ENCODE measurements at places on chromosomes 2 and 18.

GRCh38 chr18:11279461-11279860 is 130.1 kb upstream of the PIEZO2 start:
- DNase-seq: no peak

GRCh38 chr18:13161276-13161899 is 57.2 kb upstream of the LDLRAD4 start:
- DNase-seq: no peak

DNA sequence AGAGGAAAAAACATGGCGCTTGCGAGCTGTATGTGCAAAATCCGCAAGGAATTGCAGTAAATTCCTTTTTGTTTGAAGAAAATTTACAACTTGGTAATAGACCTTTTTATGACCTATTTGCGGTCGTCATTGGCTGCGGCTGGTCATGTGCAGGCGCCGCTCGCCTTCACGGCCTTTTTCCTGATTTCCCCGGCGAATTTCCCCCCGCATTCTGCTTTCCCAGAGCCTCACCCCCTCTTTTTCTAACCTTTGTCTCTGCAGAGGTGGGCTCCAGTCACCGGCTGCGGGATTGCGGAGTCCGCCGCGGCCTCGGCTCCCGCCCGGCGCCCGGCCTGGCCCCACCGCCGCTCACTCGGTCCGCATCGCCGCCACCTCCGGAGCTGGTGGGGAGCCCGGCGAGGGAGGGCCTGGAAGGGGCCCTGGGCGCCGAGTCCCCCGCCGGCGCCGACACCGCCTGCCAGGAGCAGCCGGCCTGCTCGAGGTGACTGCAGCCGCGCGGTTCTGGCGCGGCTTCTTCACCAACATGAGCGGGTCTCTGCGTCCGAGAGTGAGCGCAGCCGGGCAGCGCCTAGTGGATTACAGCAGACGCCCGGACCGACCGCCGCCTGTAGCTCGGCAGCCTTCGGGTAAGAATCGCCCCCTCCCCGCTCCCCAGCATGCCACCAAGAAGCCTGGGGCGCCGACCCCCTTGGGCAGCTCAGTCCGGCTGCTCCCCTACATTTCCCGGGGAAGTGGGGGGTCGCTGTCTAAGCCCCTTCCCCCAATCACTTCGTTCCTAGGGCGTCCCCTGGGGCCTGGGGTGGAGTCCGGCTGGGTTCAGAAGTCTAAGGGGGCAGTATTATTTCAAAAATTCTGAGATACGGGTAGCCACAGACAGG is 7.1 kb downstream of the HOXD8 start:
- peak; percentile 66 for DNase-seq

- no peak for DNase-seq
These were observed 31.8 kb upstream of the NTSR2 start for GRCh38 chr2:11701751-11702301.

DNA sequence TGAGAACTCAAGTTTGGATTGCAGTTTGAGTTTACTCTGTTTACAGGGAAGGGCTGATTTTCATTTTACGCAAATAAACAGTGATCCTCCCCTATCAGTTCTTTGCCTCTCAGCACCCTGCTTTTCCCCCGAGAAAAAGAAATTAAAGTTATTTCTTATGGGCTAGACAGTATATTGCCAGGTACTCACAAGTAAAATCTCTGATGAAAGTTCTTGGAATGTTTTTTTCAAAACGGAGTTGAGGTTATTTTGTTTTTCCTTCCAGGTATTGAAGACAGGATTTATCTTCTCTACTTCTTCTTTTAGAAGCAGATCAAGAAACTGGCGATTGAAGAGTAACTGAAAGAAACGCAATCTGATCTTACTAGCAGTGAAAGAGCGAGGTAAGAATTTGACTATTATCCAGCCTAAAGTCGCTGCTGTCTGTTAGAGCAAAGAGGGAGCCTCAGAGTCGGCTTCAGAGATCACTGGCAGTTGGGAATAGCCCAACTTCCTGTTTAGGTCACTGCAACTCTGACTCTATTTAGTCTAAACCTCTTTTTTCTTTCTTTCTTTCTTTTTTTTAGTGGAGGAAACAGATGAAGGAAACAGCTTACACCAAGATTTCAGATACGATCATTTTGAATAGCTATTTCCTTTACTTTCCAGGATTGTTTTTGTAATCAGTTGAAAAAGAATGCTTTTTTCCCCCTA is at the start of gene TFPI:
TFPI (minus strand) TSS at position 425 of the 693 bp plus-strand sequence. CDS start 50,667 bp downstream, outside the sequence.
- peak; percentile 47 for DNase-seq

DNA sequence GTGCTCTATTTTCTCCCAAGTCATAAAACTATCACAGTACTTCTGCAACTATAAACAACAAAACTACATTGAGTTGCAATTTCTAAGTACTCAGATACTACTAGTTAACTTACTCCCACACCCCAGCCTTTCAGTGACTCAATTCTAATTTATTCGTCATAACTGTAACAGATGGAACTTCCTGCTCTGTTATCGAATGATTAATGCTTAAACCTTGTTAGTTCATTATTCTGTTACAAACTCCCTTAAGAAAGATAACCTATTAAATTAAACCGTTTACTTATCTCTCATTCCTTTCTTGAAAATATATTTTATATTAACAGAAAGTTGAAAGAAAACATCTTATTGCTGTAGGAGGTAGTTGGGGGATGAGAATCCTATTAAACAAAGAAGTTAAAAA is 17.0 kb downstream of the TNFAIP6 start:
- no peak for DNase-seq

DNA sequence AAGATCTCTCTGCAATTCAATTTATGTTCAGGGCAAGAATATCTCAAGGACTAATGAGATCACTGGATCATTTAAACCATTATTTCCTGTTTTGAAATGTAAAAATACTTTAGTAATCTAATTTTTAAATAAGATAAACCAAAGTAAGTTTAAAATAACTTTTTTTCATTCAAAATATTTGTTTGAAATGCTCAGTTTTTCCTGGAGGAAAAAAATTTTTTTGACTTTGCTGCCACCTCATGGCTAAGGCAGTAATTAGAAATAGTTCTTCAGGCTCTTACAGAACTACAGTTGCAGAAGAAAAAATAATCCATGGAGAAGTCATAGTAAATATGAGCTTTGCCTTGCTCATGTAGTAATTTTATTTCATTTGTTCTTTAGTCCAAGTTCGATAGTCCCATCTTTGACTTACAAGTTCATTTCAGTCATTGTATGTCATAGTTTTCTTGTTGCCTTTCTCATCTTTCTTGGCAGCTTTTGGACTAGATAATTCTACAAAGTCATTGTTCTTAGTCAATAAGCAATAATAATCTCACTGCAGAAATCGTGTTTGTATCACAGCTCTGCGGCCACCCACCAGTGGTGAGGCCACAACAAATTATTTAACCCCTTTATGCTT is 127.4 kb downstream of the DPP4 start:
- DNase-seq: peak; percentile 51

GRCh38 chr2:184734338-184734737 is 136.0 kb downstream of the ZNF804A start:
- DNase-seq: no peak

DNA sequence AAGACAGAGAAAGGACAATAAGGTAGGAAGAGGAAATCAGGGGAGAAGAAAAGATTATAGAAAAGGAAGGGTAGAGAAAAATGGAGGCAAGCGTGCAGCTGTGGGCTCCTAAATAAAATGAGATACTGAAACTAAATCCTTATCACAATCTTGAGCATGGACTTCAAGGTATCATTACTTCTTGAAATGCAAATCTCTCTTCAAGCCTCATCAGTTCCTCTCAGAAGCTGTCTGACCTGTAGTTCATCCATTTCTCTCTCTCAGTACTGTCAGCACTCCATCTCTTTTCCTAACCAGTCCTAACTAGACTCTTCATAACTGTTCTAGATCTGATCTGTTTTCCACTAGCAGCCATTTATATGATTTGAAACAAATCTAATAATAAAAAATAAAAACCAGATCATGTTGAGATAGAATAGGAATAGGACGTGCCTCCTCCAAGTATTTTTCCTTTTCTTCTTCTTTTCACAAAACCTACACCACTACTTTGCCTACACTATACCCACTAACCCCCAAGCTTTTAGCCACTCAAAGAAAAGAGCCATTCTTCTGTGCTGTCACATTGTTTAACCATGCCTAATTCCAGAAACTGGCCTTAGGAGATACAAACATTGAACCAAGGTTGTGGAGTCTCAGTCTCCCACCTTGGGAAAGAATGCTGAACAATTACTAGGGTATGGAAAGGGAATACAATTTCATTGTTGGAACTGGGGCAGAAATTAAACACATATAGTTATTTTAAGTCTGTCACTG is 21.1 kb downstream of the BABAM2 start:
- no peak for DNase-seq

- DNase-seq: no peak
These were observed 52.8 kb downstream of the INPP5D start for GRCh38 chr2:233112776-233113452.
